ENCODE measurements at places on chromosomes 12 and 14. TPM values are rescaled to one million over a fixed set of nuclear protein-coding genes. Genes with fewer than 3 reads are reported as not detected.

- DNase-seq: no peak
These were observed 425.8 kb downstream of the NPAS3 start for GRCh38 chr14:33364466-33364865.

DNA sequence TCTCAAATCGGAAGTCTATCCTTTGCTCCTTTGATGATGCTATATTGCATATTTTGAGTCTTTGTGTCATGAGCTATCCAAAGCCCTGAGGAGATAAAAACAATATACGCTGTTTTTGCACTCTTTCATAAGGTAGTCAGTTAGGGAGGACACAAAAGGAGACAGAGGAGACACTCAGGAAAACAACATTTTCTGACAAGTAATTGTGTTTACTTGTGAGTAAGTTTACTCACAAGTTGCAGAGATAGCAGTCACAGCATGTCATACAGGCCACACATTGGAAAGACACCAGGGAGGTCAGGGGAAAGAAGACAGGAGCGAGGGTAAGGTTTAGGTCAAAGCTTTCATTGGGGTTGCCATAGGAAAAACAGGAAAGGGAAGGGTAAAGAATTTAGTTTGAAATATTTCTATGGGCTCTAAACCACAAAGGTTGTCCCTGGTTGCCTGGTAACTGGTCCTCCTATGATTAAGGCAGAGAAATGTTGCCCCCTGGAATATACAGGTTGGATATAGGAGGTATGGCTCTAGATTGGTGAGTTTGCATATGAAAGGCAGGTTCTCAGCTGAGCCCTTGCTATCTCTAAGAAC is 7.4 kb upstream of the GABARAPL1 start:
- peak; percentile 90 for DNase-seq

Gene PIWIL1
- total RNA-seq: not detected

GRCh38 chr14:34220921-34221320 is 241.1 kb downstream of the SPTSSA start:
- no peak for DNase-seq

GRCh38 chr12:24760162-24760561 is 188.7 kb downstream of the BCAT1 start:
- DNase-seq: peak; percentile 43

Gene SMCO3
- not detected for total RNA-seq

DNA sequence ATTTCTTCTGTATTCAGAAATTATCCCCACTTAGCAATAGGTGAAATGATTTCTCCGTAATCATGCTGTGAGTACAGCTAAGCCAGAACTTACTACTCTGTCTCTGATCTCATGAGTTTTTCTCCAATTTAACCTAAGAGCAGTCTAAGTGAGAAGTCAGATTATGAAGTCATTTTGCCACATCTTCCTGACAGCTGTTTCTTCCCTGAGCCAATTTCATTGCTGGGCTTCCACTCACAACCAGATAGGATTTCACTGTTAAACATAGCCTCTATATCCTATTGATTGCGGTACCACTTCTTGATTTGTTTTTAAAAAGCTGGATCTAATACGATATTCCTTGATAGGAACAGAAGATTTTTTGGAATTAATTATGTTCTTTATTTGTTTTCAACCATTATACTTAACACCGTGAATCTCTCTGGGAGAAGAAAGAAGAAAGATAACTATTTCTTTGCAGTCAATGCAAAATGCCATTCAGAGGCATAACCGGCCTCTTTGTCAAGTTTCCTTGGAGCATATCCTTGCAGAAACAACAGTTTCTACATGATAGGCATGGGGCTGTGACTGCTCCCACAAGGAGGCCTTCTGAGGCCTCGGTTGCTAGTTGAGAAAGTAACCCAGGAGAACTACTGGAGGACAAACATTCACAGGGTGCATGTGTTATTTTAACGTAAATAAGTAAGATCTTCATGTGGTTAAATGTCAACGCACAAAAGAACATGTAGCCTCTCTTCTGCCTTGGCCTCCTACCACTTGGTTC is 212.2 kb downstream of the NPAS3 start:
- no peak for DNase-seq

- DNase-seq: no peak
These were observed 6.6 kb upstream of the CFAP73 start for GRCh38 chr12:113142886-113143332.

DNA sequence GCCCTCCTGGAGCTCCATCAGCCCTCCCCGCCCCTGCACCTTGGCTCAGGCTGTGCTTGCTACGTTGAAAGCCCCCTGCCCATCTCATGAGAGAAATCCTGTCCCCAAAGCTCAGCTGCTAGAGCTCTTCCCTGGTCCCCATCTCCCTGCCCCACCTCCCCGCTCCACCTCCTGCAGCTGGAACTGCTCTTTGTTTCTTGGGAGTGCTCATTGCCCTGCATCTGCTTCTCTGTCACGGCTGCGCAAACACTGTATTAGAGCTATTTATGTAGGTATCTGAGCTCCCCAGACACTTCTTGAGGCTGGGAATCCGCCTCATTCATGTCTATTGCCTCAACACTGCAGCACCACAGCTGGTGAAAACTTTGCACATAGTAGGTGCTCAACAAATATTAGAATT is 32.8 kb upstream of the PRIMA1 start:
- DNase-seq: no peak

Gene ABCC9
- not detected for total RNA-seq

DNA sequence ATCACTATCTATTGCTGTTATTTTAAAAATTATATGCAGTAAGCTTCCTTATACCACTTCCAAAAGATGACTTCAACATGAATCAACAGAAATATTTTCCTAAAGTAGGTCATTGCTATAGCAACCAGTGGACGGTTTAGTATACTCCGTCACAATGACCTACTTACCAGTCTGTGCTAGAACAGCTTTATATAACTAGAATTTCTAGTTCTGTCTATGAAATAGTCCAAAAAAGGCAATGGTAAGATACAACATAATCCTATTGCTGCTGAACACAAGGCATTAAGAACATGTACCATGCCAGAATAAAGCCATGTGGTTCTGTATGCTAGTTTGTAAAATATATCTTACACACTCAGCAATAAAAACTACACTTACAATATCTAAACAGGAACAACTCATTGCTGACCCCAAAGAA is 40.7 kb upstream of the MTERF2 start:
- DNase-seq: peak; percentile 91

DNA sequence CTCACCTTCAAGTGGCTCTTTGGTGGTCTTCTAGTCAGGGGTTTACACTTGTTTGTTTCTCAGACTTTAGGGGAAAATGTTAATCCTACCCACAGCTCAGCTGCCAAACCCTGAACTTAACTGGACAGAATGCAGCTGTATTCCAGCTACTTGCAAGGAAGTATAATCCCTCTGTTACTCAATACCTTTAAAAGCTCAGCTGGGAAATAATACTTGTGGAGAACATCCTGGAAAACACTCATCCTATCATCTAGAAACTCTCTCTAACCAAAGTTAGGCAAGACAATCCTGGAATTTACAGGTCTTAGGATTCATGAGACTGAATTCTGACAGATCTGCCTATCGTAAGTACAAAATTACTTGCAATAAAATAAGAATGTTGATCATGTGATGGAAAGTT is 404.1 kb downstream of the ADAMTS20 start:
- no peak for DNase-seq

- DNase-seq: no peak
These were observed 20.2 kb downstream of the KLHL28 start for GRCh38 chr14:44941591-44941990.

GRCh38 chr14:33068626-33069025 is 129.9 kb downstream of the NPAS3 start:
- peak; percentile 90 for DNase-seq

Gene VEZT
- total RNA-seq: 52.6 TPM

Gene B3GNT4
- 0.34 TPM for total RNA-seq

GRCh38 chr14:65560340-65561027 is 148.0 kb downstream of the FUT8 start:
- peak; percentile 70 for DNase-seq

DNA sequence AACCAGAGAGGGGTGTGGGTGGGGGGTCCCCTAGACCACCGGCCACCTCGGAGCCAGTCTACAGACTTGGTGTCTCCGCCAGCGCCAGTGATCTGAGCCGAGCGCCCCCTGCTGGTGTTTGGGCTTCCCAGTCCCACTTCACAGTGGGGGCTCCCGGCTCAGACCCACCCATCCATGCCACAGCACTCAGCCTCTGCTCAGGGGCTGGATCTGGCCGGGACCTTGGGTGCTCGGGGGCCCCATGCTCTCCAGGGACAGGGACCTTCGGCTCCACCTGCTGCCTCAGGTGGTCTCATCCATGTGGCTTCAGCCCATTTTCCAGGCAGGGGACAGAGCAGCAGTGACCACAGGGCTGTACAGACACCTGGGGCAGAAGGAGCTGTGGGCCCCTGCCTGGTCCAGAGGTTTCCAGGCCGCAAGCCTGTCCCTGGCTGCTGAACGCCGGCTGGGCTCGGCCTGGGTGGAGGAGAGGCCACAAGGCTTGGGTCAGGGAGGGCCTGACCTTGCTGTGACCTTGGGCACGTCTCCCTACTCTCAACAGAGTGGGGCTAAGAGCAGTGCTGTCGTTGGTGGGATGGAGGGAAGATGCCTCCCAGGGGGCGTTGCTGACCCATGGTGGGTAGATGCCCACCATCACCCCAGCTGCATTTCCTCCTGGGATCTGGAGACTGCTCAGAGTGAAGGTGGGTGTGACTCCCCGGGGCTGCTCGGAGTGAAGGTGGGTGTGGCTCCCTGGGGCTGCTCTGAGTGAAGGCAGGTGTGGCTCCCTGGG is 86.3 kb downstream of the KIF26A start:
- no peak for DNase-seq

Gene GRIN2B
- not detected for total RNA-seq

DNA sequence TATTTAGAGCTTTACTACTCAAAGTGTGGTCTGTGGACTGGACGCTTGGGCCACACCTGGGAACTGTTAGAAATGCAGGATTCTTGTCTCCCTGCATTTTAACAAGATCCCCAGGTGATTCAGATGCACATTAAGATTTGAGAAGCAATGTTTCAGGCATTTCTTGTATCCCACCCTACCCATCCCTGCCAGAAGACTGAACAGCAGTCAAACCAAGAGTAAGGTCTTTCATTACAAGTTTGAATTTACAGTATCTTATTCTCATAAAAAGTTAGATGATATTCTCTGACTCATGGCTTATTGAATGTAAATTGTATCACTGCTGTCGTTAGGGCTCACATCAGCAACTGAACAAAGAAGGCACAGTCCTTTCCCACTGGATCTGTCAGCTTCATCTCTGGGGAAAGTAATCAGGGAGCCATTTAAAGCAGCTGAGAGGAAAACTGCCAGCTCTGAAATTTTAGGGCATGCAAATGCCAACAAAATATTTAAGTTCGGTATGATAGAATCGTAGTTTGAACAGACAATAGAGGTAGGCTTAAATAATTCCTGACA is 141.1 kb downstream of the AKAP6 start:
- no peak for DNase-seq

DNA sequence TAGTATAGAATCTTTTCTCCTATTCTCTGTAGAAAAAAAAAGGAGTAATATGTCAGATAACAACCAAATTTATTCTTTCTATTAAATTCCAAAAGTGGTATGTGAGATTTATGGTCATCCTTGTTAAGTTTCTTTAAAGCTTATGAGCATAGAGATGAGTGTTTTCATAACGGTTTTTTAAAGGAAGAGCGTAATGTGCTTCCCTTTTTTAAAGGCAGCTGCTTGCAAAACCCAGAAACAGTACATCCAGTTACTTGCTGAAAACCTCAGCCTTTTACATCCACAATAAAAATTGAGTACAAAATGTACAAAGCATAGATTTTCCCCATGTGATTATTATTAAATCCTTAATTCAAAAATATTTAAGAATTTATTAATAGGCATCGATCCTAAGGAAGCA is 53.6 kb upstream of the CD163 start:
- no peak for DNase-seq
